Mucosa of descending colon (tissue), 3 donors: ENCODE measurements at places on chromosomes 13 and 19. TPM values are rescaled to one million over a fixed set of nuclear protein-coding genes. Genes with fewer than 3 reads are reported as not detected.

DNA sequence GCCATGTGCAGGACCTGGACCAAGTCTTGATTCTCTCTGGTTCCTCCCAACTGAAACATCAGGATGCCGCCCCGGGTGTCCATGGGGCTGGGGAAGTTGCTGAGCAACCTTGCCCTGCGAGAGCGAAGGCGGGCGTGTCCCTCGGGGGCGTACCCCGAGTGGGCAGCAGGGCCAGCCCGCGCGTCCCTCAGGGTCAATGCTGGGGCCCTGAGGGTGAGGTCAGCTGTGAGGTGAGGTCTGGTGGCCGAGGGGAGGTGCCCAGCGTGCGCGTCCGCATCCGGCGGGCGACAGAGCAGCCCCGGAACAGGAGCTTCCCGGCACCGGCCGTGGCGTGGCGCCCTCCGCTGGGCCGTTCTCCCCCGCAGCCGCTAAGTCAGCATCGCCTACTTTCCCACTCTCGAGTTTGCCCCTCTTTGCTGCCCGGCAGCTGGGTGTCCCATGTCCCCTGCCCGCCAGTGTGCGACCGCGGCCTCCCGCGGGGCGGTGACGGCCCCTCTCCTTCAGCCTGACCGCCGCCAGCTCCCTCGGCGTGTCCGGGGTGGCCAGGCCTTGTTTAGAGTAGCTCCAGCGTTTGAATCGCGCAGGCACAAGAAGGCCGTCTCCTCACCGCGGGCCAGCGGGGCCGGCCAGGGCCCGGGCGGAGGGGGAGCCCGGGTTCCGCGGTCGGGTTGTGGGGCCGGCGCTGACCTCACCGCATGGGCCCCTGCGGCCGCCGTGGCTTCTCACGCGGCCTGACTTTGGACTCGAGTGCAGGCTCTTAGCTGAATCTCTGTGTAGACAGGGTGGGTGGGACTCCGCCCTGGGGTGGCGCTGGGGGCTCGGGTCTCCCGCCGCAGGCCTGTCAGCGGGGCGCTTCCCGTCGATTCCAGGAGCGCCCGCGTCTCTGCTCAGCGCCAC lies 33.0 kb downstream of the GJA3 start:
- DNase-seq = peak; percentile 80

- no peak for DNase-seq
These were observed 998 bp downstream of the NFKBIB start for GRCh38 chr19:38900743-38901190.

DNA sequence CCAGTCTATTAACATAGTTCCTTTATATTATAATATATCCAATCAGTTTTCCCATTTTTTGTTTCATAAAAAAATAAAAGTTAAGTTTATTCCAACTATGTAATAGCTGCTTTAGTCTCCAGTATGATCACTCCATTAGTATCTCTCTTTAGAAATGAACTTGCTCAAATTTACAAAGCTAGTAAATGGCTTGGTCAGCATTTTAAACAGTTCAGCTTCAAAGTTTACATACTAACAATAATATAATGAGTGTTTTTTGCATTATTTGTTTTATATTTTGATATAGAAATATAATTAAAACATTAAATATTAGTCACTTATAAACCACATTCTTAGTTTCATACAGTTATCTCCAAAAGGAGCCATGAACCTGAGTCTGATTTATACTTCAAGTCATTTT lies 1073.8 kb downstream of the SLITRK5 start:
- no peak for DNase-seq

DNA sequence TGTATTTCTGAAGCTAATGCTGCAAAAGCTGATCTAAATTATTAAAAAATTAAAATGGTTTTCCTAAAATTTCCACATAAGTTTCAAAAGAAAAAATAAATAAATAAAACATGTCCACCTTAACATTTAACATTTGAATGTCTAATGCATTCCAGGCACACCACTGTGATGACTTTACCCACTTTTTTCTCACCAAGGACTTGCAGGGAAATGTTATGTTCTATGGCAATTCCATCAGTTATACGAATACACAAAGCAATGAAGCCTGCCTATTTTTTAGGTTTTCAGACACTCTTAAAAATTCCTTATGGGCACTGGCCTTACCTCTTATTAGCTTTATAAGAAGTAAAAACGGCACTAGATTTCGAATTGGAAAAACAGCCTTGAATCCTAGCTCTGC lies 10.2 kb downstream of the TSC22D1 start:
- no peak for DNase-seq

The SMIM44 gene
- total RNA-seq = 5.5 TPM

The GAPDHS gene
- total RNA-seq = not detected

The MYO16 gene
- total RNA-seq = 0.06 TPM

The CYP2B6 gene
- 3.7 TPM for total RNA-seq
